ENCODE measurements at places on chromosomes 3 and 15.
A peak's percentile ranks its signal among the peaks of the same experiment; 100 is the strongest.

DNA sequence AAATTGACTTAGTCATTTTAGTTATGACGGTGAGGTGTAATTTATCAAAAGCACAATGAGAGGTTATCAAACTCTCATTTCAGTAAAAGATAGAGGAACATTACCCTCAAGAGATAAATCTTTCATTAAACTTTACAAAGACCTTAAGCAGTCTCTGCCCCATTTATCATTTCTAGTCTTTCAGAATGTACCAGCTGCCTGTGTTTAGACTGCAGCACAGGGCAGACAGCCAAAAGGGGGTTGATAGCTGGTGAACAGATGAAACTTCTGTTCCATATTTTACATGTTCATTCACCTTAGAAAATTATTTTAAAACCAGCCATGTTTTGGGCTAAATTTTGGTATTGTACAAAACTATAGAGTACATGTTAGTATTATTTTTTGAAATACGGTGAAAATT, 514.6 kb upstream of the CNTN3 start:
- no peak for DNase-seq

GRCh38 chr3:46057716-46058115, 30.4 kb upstream of the XCR1 start:
- DNase-seq, result no peak

DNA sequence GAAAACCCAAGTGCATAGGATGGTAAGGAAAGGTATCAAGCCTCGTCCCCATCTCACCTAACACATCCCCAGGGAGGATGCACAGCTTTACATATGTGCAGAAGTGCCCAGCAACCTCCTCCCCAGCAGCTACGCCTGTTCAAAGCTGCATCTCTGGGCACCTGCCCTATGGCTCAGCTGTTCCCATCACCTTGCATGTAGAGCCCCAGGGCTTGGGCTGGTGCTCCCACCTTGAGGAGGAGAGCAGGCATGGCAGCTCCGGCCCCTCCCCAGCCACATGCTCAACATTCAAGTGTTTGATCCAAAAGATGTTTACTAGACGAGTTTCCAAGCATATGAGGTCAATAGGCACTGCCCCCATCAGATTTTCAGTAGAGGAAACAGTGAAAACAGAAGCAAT, 173.5 kb downstream of the ATP10A start:
- no peak for DNase-seq

GRCh38 chr3:9978710-9979305, 7.8 kb downstream of the EMC3 start:
- DNase-seq, result no peak

DNA sequence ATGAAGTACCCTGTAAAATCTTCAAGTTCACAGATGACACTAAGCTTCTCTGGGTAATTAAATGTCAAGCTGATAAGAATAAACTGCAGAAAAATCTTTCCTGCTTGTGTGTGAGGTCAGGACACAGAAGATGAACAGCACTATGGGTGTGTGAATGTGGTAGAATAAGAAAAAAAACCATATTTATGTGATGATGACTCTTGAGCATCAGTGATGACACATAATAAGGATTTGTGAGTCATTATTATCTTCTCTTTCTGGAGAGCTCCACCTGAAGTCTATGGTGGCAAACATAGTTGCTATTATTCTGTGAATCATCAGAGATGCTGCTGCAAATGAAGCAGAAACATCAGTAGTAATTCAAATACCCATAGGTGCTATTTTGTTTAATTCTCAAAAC, 422.4 kb downstream of the DIPK2A start:
- DNase-seq, result no peak

DNA sequence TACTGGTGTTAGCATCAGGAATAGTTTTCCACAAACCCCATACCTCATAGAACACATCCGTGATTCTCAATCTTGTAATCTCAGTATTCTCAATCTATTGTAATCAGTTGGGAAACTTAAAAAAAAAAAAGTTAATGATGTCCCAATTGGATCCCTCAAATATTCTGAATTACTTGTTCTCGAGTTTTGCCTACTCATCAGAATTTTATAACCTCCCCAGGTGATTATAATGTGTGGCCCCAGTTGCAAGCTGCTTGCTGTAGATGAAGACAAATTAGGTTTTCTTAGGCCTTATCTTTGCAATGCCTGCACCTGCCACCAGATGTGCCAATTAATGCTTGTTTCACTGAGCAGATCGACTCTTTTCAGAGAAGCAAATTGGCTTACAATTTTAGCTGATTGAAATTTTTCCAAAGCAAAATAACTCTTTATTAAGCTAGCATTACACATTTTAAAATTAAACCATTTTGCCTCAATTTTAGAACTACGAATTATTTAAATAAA, 19.0 kb upstream of the DIPK2A start:
- no peak for DNase-seq

DNA sequence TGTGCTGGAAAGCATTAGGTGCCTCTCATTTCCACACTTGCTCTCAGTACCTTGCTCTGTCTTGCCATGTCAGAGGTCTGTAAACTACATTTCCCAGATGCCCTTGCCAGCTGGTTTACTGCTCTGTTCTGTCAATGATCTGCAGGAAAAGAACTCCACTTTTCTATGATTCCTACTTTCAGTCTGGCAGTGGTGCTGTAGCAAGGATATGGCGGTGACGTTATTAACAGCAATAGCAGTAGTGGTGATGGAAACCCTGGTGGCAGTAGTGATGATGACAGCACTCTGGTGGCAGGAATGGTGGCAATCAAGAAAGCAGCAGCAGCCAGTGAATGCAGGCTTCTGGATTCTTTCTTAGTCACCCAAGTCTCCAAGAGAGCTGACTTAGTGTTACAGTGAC, 665.2 kb downstream of the DIPK2A start:
- no peak for DNase-seq

DNA sequence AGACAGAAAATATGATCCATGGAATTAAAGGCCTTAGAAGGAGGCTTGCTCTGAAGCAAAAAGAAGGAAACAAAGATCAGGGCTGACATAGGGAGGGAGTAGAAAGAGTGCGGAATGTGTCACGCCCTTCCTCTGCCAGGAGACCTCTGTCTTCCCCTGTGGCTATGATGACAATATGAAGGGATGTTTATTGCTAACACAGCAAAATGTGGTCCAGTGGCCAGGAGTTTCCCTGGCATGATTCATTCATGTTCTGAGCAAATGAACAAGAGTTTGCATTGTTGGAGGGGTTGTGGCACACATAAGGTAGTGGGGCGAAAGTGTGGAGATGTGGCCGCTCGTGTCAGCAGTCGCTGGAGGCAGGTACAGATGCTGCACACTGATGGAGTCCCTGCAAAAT, 169.4 kb downstream of the SHQ1 start:
- no peak for DNase-seq

DNA sequence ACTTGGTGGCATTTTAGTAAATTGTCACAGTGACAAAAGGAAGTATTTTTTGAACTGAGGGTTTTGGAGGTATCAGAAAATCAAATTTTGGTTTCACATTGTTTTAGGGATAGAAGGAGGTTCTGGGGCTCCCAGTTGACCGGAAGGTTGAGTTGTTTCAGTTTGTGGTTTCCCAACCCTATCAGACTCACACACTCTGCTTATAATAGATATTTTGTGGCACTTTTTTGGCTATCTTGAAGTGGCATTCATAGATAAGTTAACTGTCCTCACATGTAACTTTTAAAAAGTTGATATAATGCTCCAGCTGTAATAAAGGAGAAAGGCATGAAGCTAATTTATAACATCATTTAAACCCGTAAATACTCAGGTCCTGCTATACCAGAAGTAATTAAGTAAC, 12.8 kb downstream of the ARMC8 start:
- DNase-seq, result no peak

GRCh38 chr3:54071601-54072000, 50.8 kb upstream of the CACNA2D3 start:
- no peak for DNase-seq

- DNase-seq, result peak; percentile 20
Observed at GRCh38 chr3:30113906-30114305, 492.5 kb upstream of the TGFBR2 start.

- DNase-seq, result no peak
Observed at GRCh38 chr15:101781928-101782327, 21.4 kb upstream of the OR4F6 start.

GRCh38 chr3:61439122-61439458, 122.3 kb upstream of the PTPRG start:
- DNase-seq, result no peak

GRCh38 chr3:46695177-46695961, 1.9 kb upstream of the ALS2CL start:
- DNase-seq, result no peak

- DNase-seq, result no peak
Observed at GRCh38 chr15:74767167-74768098, 14.4 kb upstream of the CSK start.

- no peak for DNase-seq
Observed at GRCh38 chr3:29705906-29706844, 425.3 kb downstream of the RBMS3 start.

All from NCI-H526 treated with DMSO at 0.1 percent for 48 hours (cell line).